ENCODE measurements at places on chromosomes 12 and 14.

DNA sequence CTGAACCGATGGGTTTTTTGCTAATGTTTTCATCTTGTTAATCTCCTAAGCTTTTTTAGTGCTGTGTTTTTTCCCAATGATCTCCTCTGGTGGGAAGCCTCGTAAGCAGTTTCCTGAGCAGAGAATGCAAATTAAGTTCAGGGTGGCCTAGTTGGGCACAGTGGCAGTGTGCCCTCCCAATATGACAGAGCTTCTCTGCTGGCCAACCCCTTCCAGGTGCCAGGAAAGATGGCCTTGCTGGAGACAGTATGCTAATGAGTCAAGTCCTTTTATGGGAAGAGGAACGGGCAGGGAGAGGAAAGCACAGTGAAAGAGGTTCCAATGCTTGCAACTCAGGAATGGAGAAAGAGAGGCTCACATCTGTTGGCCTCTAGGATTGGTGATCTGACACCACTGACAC lies 115.8 kb downstream of the GCH1 start:
- DNase-seq: no peak

- no peak for DNase-seq
Measured at GRCh38 chr14:42000450-42000849, 393.8 kb downstream of the LRFN5 start.

DNA sequence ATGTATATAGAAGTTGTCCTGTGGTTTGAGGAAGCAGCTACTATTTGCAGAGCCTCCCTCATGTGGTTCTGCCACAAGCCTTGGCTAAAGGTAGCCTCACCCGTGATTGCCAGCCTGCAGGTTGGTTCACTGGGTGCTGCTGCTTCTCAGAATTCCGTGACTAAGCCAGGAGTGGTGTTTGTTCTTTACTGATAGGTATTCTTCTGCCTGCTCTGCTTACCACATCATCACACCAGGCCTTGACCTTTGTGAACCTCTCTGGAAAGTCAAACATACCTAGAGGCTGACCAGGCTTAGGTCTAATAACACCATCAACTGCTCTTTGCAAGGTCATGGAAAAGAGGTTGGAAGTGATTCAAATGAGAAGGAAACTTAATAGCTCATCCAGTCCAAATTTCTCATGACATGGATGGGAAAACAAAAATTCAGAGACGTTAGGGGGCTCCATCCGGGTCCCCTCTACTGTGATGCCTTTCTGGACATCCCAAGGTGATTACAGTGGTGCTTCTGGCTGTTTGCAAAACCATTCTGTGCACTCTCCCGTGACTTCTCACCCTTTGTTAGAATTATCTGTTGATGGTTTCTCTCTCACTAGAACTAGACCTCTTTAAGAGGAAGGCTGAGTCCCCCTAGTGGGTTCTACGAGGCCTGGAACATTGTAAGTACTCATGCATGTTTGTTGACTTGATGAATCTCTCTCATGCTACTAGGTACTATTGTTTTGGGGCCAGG lies 8.5 kb upstream of the SOCS2 start:
- DNase-seq: no peak

DNA sequence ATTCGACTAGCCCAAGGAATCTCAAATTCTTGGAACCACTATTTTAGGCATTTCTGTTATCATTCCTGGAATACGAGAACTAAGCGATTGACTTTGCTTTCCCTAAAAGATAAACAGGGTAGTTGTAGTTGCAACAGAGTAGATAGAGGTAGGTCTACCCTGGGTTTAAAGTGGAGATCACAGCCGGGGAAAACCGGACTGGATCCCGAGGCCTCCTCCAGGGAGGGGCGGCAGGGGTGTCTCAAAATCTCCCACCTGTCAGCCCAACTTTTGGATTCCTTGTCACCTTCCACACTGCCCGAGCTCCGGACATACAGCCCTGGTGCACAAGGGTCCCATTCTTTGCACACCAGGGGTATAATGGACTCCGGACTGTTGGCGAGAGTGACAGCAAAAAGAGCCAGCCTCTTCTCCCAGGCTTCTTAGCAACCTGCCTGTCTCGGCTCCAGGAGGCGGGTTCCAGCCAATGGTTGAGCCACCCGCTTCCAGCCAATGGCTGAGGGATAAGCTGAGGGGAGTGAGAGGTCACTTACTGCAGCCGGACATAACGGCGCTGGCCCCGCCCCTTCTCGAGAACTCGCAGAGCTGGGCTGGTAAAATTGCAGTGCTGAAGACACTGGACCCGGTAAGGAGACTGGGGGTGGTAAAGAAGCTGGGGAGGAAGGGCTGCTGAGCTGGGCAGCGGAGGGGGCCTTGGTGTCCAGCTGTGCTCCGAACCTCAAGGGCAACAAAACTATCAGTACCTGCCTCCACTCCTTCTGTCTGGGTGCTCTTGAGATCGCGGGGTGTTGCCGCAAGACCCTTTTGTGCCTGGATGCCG lies at the start of gene SUOX:
Gene SUOX, plus strand, starts transcription at position 562 of the 820 bp plus-strand sequence. CDS start 4,946 bp downstream, outside the sequence.
- DNase-seq: peak; percentile 95

- peak; percentile 63 for DNase-seq
Measured at GRCh38 chr12:78101113-78101876, 270.6 kb downstream of the NAV3 start.

GRCh38 chr12:52395761-52396434 lies 10.2 kb downstream of the KRT82 start:
- no peak for DNase-seq

DNA sequence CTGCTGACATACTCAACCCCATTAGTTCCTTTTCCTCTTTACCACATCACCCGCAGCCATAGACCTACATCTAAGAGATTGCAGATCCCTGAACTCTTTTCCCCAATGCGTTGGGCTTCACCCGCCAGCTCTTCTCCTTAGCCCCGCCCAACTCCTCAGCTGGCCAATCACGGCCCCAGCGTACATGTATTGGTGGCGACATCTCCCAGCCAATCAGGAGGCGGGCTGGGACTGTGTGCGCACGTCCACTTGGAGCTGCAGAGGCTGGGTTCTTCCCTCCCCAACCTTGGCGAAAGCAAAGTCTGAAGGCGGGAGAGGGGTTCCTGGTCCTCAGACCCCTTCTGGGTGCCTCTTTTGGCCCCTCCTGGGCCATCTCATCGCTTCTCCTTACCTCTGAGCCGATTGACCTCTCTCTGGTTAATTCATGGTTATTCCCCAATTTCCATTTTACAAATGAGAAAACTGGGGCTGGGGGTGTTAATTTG lies 11.0 kb downstream of the PDE1B start:
- DNase-seq: no peak

- no peak for DNase-seq
Measured at GRCh38 chr12:107396991-107397390, 288.6 kb upstream of the PWP1 start.

- DNase-seq: peak; percentile 81
Measured at GRCh38 chr12:58302487-58303011, 361.2 kb downstream of the ATP23 start.

DNA sequence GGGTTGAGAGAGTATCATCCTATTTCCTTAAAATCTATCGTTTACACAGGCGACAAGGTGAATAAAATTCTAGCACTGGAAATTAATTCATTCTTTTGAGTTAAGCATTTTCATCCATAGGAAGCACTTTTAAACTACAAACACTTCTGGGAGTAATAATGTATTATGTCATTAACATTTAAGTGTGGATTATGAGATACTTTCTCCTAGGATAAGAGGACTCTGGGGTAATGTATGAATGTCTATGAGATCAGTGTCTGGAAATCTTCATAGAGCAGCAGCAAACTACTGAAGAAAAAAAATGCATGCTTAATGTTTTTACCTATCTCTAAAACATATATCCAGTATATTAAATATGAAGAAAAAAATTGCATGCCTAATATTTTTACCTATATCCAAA lies 86.9 kb downstream of the EPS8 start:
- no peak for DNase-seq

GRCh38 chr12:40175045-40175444 lies 49.8 kb upstream of the LRRK2 start:
- no peak for DNase-seq

DNA sequence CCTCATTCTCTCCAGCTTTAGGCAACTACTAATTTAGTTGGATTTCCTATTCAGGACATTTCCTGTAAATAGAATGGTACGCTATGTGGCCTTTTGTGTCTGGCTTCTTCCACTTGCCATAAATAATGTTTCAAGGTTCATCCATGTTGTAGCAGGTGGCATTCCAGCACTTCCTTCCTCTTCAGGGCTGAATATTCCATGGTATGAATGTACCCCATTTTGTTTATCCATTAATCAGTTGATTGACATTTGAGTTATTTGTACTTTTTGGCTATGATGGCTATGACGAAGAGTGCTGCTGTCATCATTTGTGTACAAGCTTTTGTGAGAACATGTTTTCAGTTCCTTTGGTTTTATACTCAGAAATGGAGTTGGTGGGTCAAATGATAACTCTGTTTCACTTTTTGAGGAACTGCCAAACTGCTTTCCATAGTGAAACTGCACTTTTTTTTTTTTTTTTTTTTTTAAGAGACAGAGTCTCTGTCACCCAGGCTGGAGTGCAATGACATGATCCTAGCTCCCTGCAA lies 6.5 kb upstream of the CDK2AP1 start:
- DNase-seq: no peak

DNA sequence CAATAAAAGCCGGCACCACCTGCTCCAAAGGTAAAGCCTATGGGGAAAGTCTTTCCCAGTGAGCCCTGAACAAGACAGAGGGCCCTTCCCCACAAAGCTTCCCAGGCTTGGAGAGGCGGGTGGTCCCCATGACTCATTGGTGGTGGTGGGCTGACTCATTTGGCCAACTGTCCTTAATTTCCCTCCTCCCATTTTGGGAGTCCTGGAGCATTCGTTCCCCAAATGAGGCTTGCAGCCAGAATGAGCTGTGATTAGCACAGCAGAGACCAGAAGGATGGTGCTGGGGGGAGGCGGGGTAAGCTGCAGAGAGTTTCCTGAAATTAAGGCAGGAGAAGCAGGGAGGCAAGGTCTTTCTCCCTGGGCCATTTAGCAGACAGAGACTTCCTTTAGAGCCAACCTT lies 241.7 kb downstream of the DPF3 start:
- no peak for DNase-seq

DNA sequence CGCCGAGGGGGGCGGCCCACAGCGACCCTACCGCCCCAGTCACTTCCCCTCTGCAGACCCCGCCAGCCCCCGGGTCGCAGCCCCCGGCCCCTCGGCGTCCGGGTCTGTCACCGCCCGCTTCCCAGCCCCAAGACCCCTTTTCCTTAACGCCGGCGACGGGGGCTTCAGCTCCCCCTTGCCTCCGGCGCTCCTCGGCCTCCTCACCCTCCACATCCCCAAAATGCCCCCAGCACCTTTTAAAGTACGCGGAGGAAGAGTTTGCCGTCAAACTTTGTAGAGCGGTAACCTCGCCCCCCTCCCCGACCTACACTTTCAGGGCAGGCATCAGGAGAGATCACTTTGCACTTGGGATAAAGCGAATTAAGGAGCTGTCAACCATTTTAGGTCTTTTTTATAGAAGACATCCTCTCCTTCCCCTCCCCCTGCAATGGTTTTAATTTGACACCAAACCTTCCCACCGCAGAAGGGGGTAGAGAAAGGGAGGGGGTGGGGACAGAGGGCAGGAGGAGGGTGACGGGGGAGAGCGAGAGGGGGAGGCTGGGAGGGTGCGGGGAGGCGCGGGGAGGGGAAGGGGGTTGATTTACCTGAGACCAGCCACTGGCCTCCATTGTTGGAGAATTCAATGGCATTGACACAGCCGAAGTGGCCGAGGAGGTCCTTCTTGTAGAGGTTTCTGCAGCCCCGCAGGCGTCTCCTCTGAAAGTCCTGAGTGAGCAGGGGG lies 578 bp downstream of the DCAF5 start:
- DNase-seq: no peak

DNA sequence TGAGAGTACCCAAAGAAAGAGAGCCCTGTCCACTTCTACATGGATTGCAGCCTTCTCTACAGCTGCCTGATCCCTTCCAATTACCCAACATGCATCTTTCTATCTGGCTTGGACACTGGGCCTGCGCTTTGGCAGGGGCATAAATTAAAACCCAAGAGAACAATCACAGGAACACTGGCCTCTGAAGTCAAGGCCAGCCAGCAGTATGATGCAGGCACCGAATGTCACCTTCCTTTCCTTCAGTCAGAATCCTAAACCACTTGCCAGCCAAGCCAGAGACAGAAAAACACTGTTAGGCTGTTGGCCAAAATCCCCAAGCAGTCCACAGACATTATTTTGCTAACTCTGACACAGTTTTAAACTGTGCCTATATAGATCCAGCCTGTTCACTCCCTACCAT lies 113.7 kb downstream of the DUSP6 start:
- no peak for DNase-seq

DNA sequence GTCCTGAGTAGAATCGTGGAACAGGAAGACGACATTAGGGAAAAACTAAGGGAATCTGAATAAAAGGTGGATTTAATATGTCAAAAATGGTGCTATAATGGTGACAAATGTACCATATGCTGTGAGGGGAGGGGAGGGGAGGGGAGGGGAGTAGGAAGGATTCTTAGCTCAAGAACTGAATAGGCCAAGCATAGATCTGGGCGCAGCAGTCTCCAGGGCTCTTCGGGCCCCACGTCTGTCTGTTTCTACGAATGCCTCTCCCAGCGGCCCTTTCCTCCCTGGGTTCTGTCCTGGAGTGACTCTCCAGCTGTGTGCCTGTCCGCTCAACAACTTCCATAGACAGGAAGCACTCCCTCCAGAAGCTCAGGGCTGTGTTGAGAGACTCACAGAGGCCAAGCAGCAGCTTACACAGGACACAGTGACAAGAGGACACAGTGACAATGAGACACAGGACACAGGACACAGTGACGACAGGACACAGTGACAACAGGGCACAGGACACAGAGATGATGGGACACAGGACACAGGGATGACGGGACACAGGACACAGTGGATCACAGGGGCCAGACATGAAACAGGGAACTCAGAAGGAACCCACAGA lies 42.4 kb upstream of the PPP2R5C start:
- DNase-seq: no peak

GRCh38 chr12:5442251-5443006 lies 10.5 kb downstream of the NTF3 start:
- DNase-seq: peak; percentile 54

DNA sequence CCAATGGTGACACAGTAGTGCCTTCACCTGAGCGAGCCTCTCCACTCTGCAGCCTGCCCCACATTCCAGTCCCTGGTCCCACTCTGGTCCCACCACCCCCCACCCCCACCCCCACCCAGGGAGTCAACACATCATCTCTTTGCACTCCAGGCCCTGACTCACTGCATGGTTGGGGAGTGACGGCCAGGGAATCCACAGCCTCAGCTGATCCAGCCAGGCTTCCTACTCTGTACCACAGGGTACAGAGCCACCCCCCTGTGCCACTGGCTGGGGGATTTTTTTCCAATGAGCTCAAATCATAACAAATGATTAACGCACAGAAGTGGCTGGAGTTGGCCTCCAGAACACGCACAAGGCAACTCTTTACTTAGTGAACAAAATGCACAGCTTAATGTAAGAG lies 233.7 kb downstream of the NTF3 start:
- DNase-seq: no peak

DNA sequence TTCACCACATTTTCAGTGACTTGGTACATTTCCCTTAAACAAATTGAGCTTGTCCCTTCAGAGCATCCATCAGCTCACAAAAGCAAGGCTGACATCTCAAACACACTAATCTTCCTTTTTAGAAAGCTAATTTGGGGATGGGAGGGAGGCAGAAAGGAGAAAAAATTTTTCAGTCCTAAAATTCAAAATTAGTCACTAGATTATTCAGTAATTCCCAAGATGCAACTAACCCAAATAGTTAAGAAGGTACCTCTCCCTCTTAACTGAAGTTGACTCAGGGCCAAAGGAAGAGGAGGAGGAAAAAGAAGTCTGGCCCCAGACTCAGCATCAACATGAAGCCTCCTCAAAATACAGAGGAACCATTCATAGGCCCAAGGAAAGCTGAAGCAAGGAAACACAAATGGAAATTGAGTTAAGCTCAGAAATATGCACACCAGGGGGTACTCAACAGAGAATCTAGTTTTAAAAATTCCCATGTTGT lies 21.7 kb downstream of the CBX5 start:
- DNase-seq: no peak

- DNase-seq: peak; percentile 38
Measured at GRCh38 chr12:28172434-28173030, 17.7 kb upstream of the CCDC91 start.
